ENCODE measurements at places on chromosomes 11 and 22. TPM values are rescaled to one million over a fixed set of nuclear protein-coding genes. Genes with fewer than 3 reads are reported as not detected.

The IGLL1 gene
- not detected for total RNA-seq

The CYTH4 gene
- total RNA-seq = 219 TPM

The TCIRG1 gene
- total RNA-seq = 438 TPM

GRCh38 chr22:40676644-40677043, 2.6 kb upstream of the MCHR1 start:
- DNase-seq = no peak
